NCI-H1694 (cell line): ENCODE measurements at places on chromosomes 1 and 21.

DNA sequence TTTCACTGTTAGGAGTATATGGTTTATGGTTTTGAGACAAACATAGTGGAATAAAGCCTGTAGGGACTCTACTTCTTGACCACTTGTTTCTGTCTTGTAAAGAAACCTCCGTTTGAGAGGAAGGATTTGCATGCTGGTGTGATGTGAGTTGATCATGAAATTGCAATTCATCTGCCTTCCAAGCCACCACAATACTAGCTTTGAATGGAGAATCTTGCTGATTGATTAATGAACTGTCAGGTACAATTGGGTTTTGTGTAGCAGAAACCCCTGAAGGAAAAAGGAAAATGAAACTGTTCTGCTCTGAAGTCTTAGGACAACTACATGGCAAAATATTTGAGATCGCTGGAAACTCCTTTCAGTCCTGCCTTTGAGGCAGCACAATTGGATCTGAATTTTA, 90.7 kb downstream of the VPS13D start:
- DNase-seq = no peak

DNA sequence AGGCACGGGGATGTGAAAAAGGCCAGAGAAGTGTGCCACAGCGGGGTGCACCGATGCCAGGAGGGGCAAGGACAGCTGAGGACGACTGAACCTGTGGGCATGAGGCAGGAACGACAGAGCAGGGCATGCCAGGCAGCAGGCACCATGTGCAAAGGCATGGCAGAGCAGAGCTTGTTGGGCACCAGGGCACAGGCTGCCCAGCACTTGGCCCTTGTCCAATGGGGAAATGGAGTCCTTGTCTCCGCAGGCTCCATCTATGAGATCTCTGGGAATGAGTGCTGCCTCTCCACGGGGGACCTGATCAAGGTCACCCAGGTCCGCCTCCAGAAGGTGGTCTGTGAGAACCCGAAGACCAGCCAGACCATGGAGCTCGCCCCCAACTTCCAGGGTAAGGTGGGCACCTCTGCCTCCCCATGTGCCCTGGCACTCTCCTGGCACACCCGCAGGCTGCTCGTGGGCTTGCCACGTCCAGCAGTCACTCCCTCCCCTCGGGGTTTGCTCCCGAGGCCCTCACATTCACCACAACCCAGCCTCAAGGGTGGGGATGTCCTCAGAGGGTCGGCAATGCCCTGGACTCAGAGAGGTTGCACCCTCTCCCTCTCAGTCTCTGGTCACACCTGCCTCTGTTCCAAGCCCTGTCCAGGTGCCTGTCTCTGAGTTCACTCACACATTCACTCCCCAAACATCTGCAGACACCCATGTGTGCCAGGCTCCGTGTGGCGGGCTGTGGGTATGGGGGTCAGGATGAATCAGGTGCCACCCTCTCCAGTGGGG, 4.2 kb downstream of the THEMIS2 start:
- DNase-seq = no peak

DNA sequence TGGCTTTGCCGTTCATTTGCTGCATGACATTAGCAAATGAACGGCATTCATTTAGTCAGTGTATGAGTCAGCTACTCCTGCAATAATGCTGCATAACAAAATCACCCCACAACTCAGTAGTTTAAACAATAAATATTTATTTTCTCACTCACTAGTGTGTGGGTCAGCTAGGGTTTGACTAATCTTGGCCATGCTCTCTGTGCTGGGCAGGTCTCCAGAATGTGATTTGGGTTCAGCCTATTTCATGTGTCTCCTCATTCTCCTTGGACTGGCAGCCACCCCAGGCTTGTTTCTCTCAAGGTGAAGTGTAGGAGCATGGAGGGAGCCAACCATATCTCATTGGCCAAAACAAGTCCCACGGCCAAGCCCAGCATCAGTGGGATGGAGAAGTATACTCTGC, 104.3 kb downstream of the LACTBL1 start:
- no peak for DNase-seq

DNA sequence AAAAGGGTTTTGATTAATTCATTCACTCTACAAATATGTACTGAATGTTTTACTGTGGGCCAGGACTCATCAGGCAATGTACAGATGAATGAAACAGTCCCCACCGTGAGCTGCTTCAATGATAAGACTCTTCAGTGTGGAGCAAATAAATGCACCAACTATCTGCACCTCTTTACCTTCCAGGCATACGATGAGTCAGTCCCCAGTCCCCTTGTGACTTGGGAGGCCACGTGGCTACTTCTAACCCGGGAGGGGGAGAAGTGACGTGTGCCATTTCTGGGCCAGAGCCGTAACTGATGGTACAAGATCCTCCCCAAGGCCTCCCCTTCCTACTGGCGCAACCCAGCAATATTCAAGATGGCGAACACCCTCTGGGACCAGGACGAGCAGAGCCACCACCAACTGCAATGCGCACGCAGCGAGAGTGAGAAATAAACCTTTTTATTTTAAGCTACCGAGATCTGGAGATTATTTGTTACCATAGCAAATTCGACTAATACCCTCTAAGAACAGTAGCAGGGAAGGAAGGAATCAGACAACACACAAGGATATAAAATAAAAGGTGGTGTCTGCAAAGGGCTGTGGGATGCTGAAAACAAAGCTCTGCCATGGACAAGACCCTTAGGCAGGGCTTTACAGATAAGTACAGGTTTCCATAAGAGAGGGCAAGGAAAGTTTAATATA, 74.5 kb downstream of the NPHP4 start:
- no peak for DNase-seq

GRCh38 chr1:166858726-166859419, 17.2 kb downstream of the TADA1 start:
- DNase-seq = no peak

DNA sequence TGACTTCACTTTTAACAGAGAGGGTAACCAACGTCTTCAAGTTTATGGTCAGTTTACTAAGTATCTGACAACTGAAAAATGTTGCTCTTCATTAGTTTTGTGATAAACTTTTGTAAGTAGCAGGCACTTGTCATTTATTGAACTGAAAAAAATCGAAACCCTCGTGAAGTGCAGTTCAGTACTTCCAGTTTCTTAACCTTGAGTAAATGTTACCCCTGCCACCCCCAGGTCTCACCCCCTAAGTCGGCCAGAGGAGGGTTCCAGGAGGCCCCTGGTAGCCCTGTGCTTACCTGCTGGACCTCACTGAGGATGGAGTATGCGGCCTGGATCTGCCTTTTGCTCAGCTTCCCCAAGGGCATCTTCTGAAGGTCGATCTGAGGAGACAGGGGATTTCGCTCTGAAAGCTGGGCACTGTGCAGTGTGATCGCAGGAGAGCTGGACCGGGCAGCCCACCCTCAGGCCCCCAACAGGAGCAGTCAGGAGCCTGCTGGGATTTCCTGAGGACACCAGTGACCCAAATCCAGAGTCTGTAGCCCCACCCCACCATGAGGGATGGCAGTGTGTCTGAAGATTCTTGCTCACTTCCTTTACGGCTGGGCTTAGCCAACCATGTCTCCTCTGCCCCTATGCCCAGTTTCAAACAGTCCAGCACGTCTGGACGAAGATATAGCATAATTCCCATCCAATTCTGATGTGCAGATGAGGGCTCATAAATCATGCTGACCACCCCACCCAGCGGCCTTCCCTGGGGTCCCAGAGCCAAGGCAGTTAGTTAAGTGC, 37.6 kb downstream of the PARP1 start:
- DNase-seq = no peak

- no peak for DNase-seq
These were observed 23.8 kb downstream of the THEM4 start for GRCh38 chr1:151885479-151885878.

DNA sequence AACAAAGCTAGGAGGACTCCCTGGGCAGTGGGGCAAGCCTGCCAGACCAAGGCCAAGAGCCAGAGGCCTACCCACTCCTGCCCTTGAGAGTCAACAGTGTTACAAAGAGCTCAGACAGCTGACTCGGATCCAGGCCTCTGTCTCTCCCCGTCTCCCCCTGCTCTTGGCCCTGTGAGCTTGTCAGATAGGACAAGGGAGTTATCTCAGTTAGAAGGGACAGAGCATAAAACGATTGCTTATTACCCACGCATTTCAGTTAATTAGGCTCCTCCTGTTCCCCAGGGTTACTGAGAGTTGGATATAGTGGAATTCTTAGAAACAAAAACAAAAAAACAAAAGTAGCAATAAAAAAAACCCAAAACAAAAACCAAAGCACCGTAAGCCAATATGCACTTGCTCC, 1.3 kb downstream of the SLC41A1 start:
- DNase-seq = no peak

DNA sequence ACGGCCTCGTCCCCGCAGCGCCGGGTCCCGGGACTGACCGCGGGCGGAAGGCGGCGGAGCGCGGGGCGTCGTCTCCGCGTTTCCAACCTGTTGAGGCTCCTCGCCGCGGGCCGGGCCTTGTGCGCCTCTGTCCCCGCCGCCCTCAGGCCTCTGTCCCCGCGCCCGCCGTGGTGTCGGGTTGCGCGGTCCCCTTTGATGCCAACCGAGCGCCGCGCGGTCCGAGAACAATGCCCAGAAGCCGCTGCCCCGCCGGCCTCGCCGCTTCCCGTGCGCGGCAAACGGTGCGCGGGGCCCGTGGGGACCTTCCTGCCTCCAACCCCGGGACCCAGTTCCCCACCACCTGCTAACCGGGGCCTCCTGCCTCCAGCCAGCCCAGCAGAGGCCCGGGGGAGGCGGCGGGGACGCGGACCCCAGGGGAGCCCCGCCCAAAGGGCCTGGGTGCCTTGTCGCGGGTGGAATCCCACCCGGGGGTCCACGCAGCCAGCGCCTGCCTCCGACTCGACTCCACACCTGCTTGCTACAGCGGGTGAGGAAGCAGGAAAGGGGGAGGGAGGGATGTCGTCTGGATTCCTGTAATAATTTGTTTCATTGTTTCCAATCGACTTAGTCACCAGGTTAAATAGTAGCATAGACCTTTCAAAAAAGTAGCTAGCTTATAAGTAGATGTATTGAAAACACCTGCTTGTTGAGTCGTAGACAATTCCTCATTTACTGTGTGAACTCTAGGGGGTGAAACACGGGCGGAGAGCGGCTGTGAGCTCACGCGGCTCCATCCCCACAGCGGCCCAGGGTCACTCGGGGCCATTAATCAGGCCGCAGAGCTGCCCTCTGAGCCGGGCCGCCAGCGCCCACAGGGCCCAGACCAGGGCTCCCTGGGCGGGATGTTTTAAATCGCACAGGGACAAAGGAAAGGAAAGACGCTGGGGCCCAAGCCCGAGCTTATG, 1.1 kb downstream of the COL18A1 start:
- DNase-seq = no peak

GRCh38 chr21:23316190-23316589, 2291.1 kb downstream of the MRPL39 start:
- DNase-seq = no peak

- DNase-seq = no peak
These were observed 41.9 kb downstream of the CHML start for GRCh38 chr1:241598249-241598648.

DNA sequence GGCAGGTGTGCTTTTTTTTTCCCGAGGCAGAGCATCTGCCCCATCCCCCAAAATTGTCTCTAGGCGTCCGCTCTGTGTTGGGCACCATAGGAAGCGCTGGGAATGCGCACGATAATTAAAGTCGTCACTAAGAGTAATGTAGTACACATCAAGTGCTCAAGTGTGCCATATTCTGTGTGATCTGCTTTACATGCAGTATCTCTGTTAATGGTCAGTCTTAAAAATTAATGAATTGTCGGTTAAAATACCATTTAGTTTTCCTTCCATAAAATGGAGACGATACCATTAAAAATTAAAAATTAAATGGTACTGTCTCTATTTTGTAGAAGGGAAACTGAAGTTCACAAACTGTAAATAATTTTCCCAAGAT, 544 bp upstream of the CCT8 start:
- DNase-seq = peak; percentile 86

GRCh38 chr1:157140063-157140588, 1.9 kb upstream of the ETV3 start:
- DNase-seq = no peak

DNA sequence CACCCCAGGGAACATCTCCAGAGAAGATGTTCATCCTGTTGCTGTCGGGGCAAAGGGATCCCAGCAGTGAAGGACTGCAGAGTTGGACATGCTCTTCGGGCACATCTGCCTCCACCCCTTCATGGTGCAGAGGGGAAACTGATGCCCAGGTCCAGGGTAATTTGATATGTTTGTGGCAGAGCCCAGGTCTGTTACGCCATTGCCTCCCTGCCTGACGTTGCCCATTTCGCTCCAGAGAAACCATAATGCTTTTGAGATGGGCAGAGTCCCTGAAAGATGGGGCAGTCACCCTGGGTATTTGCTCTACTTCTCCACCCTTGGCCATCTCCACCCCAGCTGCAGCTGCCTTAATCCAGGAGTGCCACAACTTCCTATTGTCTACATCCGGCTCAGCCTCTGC, 290.4 kb upstream of the POU3F1 start:
- DNase-seq = no peak

GRCh38 chr1:23394181-23394580, 24.5 kb upstream of the ZNF436 start:
- DNase-seq = no peak

DNA sequence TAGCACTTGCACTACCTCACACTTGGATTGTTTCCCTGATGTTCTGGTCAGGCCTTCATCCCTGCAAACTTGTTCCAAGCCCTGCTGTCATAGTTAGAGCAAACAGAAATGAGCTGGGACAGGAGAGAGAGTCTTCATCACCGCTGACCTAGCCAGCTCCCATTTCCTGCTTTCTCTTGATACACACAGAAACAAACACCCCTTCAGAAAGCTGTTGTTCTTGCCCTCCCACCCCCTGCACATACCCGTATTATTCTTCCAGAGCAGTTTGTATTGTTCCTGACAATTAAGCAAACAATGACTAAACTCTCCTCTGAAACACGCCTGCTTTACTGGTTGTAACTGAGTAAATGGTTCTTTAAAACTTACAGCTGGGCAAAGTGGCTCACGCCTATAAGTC, 2.9 kb upstream of the SYT2 start:
- no peak for DNase-seq

GRCh38 chr1:27368869-27369582, 2.3 kb upstream of the MAP3K6 start:
- DNase-seq = no peak

DNA sequence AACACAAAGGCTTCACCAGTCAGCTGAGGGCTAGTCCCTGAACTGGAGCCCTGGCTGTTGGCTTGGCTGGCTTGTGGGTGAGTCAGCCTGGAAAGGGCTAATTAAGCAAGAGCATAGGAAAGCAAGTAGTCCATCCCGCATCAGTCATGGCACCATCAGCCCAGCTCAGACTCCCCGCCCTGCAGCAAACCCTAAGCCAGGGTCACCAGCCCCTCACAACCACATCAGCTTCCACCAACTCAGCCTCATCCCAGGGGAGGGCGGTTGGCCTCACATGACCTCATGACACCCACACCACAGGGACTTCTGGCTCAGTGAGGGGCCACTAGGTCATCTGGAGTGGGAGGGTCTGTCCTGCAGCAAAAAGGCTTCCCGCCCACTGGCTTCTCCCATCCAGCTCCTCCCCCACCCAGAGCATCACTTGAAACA, 7.0 kb upstream of the SPATC1L start:
- no peak for DNase-seq
